GM23338 (cell line): ENCODE measurements at places on chromosomes 4 and X. TPM values are rescaled to one million over a fixed set of nuclear protein-coding genes. Genes with fewer than 3 reads are reported as not detected.

DNA sequence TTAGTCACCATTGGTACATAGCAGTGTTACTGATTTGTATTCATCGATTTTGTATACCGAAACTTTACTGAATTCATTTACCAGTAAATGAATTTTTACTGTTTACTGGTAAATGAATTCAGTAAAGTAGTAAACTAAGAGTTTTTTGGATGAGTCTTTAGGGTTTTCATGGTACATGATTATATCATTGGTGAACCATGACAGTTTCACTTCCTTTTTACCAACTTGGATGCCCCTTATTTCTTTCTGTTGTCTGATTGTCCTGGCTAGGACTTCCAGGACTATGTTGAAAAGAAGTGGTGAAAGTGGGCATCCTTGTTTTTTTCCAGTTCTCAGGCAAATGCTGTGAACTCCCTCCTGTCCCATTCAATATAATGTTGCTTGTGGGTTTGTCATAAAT is 494.9 kb downstream of the GALNTL6 start:
- no peak for DNase-seq
- no peaks in the 10 kb centered on the region for H3K4me1 ChIP-seq
- H3K4me3 ChIP-seq = no peak overlapping the region
- H3K36me3 ChIP-seq = no peaks in the 10 kb centered on the region
- no peak overlapping the region for H3K27ac ChIP-seq

DNA sequence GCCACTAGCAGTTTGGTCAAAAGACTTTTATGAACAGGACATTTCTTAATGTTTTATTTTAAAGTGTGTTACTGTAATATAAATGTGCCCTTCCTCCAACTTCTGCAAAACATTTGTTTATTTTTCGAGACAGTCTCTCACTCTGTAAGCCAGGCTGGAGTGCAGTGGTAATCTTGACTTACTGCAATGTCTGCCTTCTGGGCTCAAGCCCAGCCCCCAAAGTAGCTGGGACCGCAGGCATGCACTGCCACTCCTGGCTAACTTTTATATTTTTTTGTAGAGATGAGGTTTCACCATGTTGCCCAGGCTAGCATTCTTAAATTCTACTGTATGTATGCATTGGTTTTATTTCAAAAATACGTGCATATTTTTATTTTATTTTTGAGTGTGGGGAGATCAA is 1201.9 kb downstream of the STIM2 start:
- H3K4me3 ChIP-seq = no peak overlapping the region
- DNase-seq = peak; percentile 16
- no peaks in the 10 kb centered on the region for H3K4me1 ChIP-seq

The CLDN34 gene
- not detected in 2 replicates for polyA plus RNA-seq

DNA sequence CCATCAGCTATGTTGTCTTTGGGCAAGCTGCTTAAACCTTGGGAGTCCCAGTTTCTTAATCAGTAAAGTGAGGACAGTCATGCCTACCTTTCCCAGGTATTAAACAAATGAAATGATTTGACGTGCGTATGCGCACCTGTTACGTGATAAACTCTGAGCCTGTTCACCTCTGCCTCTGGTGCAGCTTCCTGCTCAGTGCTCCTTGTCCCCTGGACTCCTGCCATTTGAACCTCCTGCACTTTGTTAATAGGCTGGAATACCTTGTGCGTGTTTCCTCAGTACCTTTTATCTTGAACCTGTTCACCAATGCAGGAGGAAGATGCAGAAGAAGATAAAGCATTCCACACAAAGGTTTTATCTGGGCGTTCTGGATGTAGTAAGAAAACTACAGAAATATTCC is 211.9 kb downstream of the CEP135 start:
- no peaks in the 10 kb centered on the region for H3K27me3 ChIP-seq
- no peaks in the 10 kb centered on the region for H3K36me3 ChIP-seq
- no peak overlapping the region for H3K27ac ChIP-seq
- H3K4me1 ChIP-seq = no peaks in the 10 kb centered on the region
- no peak for DNase-seq
- no peak overlapping the region for H3K4me3 ChIP-seq

DNA sequence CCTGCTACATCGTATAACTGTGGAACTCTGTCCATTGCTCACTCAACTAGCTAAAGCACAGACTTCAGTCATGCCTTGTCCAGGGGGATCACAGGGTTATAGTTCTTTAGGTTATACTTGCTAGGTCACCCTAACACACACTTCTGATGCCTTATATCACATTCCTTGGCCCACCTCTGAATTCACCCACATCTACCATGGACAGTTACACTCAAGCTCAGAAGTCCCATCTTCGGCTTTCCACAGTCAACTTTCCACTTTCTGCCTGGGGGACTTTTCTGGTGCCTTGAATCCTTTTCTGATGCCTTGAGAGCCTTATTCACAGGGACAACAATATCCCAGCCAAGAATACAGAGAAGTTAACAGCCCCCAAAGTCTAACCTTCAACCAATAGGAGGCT is 129.2 kb upstream of the MAOA start:
- DNase-seq = no peak
- no peaks in the 10 kb centered on the region for H3K36me3 ChIP-seq
- no peak overlapping the region for H3K4me3 ChIP-seq
- H3K27me3 ChIP-seq = no peaks in the 10 kb centered on the region
- H3K4me1 ChIP-seq = no peaks in the 10 kb centered on the region
